Activated CD4-positive, alpha-beta memory T cell treated with anti-CD3 and anti-CD28 coated beads for 36 hours (primary cell): ENCODE measurements at places on chromosomes 7 and 10.

DNA sequence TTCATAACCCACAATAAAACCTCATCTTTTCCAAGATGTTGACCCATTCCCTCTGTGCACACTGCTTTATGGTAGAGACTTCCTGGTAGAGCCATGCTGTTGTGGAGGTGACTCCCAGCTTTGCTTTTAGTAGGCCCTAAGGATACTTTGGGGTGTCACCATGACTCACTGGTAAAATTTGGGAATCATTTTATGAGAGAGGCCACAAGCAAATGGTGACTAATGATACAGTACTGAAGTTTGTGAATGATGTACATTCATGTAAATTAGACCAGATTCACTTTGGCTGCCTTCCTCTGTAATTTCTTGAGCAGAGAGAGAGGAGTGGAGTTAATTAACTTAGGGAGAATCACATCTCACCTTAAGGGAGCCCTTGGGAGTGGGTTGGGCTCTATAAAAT is 686.5 kb downstream of the LRMDA start:
- no peak for DNase-seq

- DNase-seq = no peak
Observed at GRCh38 chr10:3048119-3049019, 19.0 kb upstream of the PFKP start.

DNA sequence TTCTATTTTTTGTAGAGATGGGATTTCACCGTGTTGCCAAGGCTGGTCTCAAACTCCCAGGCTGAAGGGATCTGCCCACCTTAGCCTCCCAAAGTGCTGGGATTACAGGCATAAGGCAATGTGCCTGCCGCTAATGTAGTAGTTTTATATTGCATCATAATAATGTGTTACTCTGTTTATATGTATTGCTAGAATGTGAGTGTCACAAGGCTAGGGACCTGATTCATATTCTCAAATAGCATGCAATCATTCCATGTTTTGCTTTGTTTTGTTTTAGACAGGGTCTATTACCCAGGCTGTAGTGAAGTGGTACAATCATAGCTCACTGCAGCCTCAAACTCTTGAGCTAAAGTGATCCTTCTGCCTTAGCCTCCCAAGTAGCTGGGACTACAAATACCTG is 13.5 kb downstream of the CCL26 start:
- no peak for DNase-seq

DNA sequence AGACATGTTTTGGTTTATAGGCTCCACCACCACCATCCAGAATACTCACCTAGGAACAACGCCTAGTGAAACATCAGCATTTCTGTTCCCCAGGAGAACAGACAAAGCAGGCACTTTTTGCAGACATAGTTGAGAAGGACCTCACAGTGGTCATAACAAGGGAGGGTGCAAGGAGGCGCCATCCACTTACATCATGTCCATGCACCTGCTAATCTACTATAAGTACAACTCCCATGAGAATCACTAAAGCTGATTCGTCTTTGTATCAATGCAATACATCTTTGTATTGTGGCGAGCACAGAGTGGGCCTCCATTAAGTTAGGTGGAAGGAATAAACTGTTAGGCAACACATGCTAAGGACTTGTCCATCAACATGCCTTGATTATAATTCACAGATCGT is 207.1 kb downstream of the KCNMA1 start:
- DNase-seq = no peak

GRCh38 chr7:113945018-113945938 is 26.5 kb upstream of the PPP1R3A start:
- no peak for DNase-seq

DNA sequence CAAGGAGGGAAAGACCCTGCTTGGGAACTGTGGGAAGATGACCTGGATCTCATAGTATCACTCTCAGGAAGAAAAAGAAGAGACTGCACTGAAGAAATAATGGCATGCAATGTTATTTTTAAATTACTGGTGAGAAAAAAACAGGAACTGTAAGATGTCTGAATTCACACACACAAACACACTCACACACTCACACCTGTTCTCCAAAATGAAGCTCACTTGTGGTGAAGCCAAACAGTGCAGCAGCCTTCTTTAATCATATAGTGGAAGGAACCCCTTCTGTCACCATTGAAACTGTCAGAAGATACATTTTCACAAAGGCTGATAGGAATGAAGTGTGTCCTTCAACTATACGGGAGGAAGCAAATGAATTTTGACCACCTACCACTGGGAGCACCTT is 156.5 kb upstream of the GHITM start:
- no peak for DNase-seq

GRCh38 chr10:127815147-127815546 is 77.6 kb downstream of the CLRN3 start:
- no peak for DNase-seq

GRCh38 chr7:106583100-106583499 is 77.9 kb downstream of the CCDC71L start:
- no peak for DNase-seq

DNA sequence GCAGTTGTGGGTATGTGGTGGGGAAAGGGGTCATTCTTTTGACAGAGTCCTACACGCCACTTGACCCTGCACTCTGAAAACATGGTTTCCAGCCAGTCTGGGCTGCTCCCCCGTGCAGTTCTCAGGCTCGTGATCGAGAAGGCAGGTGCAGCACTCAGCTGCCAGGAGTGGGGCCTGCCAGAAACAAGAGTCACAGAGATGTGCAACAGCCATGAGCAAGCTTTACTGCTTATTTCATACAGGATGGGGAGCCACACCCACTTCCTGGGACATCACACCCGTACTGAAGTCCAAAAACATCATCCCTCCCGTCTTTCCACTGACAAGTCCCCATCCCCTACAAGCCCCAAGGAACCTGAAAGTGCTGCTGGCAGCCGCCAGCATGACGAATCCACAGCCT is 9.3 kb downstream of the ATG9B start:
- DNase-seq = peak; percentile 66

GRCh38 chr10:26368463-26368862 is 69.7 kb upstream of the APBB1IP start:
- no peak for DNase-seq

GRCh38 chr10:2985729-2986232 is 81.6 kb upstream of the PFKP start:
- no peak for DNase-seq

- DNase-seq = no peak
Observed at GRCh38 chr10:22544325-22545068, 169.9 kb downstream of the PIP4K2A start.

- no peak for DNase-seq
Observed at GRCh38 chr7:66055321-66055956, 20.2 kb upstream of the ASL start.

- DNase-seq = no peak
Observed at GRCh38 chr7:25579778-25580075, 351.4 kb upstream of the NPVF start.

- DNase-seq = no peak
Observed at GRCh38 chr7:64868499-64868898, 34.6 kb upstream of the ZNF273 start.
